ENCODE measurements at places on chromosomes 16 and 17.
A peak's percentile ranks its signal among the peaks of the same experiment; 100 is the strongest.

GRCh38 chr16:61770301-61770700 lies 265.9 kb downstream of the CDH8 start:
- no peak for DNase-seq

DNA sequence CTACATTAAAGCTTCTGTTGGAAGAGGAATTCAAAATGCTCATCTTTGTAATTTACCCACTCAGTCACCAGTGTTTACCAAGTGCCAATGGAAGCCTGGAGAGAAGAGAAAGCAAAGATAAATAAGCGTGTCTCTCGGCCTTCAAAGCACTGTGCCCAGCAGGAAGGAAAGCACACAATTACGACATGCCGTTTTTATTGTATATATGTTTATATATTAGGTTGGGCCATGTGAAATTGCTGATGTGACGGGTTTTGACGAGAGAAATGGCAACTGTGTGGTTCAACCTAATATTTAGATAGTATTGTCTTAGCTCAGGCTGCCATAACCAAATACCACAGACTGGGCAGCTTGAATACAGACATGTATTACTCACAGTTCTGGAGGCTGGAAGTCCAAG lies 79.3 kb upstream of the HSBP1 start:
- no peak for DNase-seq

GRCh38 chr17:77132411-77133086 lies 8.2 kb upstream of the SEC14L1 start:
- DNase-seq: no peak

DNA sequence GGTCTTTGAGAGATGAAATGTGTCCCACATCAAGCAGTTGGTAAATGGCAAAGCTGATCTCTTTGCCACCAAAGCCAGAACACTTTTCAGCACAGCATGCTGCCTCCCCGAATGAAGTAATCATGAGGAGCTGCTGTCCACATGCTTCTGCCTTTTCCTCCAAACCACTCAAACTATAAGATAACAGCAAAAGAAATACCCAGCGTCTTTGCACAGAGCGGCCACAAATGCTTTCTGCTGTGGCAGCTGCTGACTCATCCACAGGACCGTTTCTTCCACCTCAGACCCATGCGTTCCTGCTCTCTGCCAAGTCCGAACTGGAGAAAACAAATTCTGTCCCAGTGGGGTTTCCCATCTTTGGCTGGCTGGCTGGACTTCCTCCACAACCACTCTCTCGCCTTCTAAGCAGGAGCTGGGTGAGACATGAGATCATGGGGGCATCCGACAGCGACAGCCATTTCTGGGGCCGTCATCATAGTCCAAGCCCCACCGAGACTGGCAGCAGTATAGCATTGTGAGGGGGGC lies 27.1 kb downstream of the TBC1D3B start:
- no peak for DNase-seq

- peak; percentile 35 for DNase-seq
Observed at GRCh38 chr16:84423416-84423837, 55.1 kb downstream of the ATP2C2 start.

GRCh38 chr17:6323626-6324356 lies 111.1 kb downstream of the AIPL1 start:
- no peak for DNase-seq

GRCh38 chr16:66572356-66572755 lies 6.1 kb downstream of the CMTM1 start:
- no peak for DNase-seq

DNA sequence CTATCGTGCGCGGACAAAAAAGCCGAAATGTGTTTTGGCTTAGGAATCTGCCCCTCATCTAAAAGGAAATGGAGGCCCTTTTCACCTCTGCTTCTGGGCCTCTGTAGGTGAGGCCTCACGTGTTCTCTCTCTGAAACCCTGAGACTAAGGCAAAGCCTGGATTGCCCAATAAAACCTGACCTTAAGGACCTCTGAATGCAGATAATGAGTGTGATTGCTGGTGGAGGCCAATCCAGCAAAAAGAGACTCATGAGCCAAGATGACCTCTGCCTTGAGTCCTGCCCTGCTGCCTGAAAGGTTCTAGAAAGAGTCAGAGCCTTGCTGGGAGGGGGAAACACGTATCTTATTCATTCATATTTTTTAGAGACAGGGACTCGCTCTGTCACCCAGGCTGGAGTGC lies 44.5 kb upstream of the ABR start:
- no peak for DNase-seq

GRCh38 chr16:69463876-69464275 lies 39.5 kb downstream of the CYB5B start:
- no peak for DNase-seq

- DNase-seq: no peak
Observed at GRCh38 chr16:57604177-57604576, 24.3 kb upstream of the ADGRG1 start.

All from HuH-7.5 (cell line).